T1000 (cell line): ENCODE measurements at places on chromosomes 3 and 15.

- DNase-seq: no peak
Measured at GRCh38 chr3:65867463-65868210, 171.1 kb downstream of the MAGI1 start.

- no peak for DNase-seq
Measured at GRCh38 chr3:133130168-133130567, 92.0 kb downstream of the TMEM108 start.

GRCh38 chr3:111284503-111285183 lies 213.0 kb downstream of the NECTIN3 start:
- no peak for DNase-seq

- peak; percentile 29 for DNase-seq
Measured at GRCh38 chr3:138434276-138434874, at the start of gene ESYT3. TSS of gene ESYT3 (plus strand) at chr3:138434616. CDS start at chr3:138434799, 183 bp downstream.

GRCh38 chr3:48996640-48997039 lies 6.6 kb downstream of the P4HTM start:
- DNase-seq: no peak

DNA sequence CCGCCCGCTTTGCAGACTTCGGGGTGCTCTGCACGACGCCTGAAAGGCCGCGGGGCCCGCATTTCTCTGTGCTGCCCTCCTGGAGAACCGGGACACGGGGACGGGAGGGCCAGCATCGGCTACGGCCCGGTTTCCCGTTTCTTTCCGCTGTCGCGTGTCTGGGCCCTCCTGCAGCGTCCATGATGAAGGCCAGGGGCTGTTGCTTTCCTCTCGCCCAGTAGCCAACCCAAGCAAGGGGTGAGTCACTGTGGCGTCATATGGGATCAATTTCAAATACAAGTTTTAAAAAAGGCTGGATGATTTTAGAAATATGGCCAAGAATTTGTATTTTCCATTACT lies 435 bp downstream of the SLC35G2 start:
- DNase-seq: peak; percentile 62

GRCh38 chr3:184380185-184380626 lies 352 bp downstream of the CHRD start:
- DNase-seq: no peak
